NCI-H1436 treated with DMSO at 0.1 percent for 48 hours (cell line): ENCODE measurements at places on chromosomes 5 and 9.

- no peak for DNase-seq
Observed at GRCh38 chr9:89225991-89226471, 47.4 kb upstream of the SHC3 start.

GRCh38 chr5:38543886-38544285, 12.6 kb downstream of the LIFR start:
- no peak for DNase-seq

DNA sequence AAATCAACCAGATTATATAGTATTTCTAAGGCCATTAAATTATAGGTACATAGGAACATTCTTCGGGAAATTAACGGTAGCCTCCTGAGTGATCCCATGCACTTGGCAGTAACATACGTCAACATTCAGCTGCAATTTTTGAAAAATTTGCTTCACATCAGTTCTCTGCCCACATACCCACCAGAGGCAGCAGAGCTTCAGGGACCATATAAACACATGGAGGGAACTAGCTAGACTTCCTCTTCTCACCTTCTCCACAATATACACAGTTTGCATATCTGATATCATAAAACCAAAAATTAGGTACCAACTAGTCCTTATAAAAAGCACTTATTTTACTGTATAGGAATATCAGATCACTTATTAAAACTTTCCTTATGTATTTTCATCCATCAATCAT, 4.8 kb downstream of the PSIP1 start:
- no peak for DNase-seq

GRCh38 chr5:32687499-32687831, 23.7 kb upstream of the NPR3 start:
- DNase-seq = no peak

DNA sequence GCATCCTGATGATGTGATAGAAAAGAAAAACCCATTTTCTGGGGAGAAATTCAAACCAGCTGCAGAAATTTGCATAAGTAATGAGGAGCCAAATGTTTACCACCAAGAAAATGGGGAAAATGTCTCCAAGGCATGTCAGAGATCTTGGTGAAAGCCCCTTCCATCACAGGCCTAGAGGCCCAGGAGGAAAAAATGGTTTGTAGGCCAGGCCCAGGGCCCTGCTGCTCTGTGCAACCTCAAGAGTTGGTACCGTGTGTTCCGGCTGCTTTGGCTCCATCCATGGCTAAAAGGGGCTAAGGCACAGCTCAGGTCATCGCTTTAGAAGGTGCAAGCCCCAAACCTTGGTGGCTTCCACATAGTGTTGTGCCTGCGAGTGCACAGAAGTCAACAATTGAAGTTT, 543.1 kb downstream of the ZNF608 start:
- no peak for DNase-seq

GRCh38 chr5:68729678-68730077, 364.1 kb upstream of the SLC30A5 start:
- no peak for DNase-seq

GRCh38 chr9:124973807-124974206, 32.9 kb upstream of the GOLGA1 start:
- no peak for DNase-seq

GRCh38 chr5:102772273-102772672, 17.2 kb downstream of the PAM start:
- no peak for DNase-seq

GRCh38 chr9:77588271-77588937, 59.7 kb downstream of the GNA14 start:
- DNase-seq = no peak

DNA sequence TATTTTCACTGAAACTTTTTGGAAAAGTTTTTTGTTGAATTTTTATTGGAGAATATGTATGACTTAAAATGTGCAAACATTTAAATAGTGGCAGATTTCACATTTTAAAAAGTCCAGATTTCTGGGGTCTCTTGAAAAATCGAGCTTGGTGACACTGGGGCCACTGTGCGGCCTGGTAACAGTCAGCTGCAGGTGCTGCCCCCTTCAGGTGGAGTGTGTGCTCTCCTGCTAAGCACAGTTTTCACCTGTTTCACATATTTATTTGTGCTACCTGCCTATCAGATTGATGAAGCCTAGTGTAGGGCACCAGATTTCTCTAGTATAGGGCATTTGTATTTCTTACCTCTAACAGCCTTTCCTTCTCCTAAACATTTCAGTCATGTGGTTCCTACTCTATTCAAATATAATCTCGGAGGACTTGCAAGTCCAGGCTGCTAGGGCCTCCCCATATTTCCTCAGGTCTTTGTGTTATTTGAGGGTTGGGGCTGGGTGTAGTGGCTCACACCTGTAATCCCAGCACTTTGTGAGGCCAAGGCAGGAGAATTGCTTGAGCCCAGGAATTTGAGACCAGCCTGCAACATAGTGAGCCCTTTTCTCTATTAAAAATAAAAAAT, 95.8 kb upstream of the KLF9 start:
- DNase-seq = no peak

- DNase-seq = no peak
Observed at GRCh38 chr9:123353041-123353440, 3.0 kb upstream of the CRB2 start.

- DNase-seq = no peak
Observed at GRCh38 chr5:179731791-179732411, 721 bp upstream of the MAML1 start.

GRCh38 chr5:138721979-138722378, 31.2 kb upstream of the CTNNA1 start:
- no peak for DNase-seq

GRCh38 chr5:15757103-15757502, 257.1 kb downstream of the FBXL7 start:
- DNase-seq = no peak

- DNase-seq = no peak
Observed at GRCh38 chr9:121750259-121750714, 98.9 kb downstream of the DAB2IP start.

DNA sequence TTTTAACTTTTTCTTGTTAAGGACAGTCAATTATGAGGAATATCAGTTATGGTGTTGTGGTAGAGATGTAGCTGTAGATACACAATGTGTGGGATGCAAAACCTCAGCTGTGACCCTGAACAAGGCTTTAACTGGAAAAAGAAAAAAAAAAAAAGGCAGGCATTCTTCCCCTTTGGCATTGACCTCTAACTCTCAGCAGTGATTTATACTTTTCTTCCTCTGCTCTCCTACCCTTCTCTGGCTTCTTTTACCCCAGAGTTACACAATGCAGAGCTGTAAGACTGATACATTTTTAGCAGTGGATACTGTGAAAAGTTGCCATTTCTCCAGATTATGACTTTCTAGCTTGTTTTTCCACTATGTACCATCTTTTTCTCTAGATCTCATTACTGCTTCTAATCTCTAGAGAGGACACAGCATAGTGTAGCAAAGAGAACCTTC, 2.0 kb downstream of the CTNNAL1 start:
- no peak for DNase-seq

DNA sequence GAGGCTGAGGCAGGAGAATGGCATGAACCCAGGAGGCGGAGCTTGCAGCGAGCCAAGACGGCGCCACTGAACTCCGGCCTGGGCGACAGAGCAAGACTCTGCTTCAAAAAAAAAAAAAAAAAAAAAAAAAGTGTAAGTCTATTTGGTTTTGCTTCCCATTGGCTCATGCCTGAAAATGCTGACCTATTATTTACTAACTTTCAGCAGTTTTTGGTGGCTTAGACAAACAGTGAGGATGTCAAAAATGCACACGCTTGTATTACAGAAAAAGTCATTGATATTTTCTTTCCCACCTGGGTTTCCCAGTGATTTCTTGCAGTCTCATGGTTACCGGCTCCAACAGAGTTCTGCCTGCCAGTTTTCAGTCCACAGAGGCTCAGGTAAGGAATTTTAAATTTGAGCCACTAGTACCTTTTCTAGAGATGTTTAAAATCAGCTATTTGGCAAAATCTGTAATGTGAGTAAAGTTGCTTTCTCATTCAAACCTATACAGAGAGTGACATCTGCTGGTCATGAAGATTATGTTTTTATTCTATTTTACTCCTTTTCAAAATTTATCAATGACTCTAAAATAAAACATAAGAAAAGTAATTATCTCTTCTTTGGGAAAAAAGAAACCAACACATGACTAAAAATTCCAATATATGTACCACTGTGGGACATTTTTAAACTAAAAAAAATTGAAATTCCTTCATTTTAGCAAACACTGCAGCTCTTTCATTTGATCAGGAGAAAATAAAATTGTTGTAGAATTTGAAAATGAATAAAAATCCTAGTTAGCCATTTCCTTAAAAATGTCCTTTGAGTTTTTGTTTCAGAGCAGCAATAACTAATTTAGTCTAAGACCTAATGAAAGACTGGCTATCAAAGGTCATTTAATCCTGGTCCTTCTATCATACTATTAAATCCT, 8.8 kb downstream of the FAM200C start:
- DNase-seq = no peak

DNA sequence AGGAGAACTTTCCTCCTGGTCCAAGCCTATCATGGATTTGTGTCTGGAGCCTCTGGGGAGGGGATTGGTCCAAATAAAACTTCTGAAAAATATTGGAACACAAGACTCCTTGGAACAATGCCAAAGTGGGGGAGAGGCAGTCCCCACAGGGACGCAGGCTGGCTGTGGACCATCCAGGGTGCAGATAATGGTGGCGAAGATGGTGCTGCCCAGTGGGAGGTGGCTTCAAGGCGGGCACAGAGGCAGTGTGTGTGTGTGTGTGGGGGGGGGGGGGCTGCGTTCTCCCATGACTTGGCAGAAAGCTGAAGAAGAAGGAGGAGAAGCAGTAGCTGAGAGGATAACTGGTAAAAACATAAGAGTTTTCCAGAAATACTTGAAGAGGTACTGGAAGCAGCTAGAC, 186.4 kb downstream of the MELK start:
- no peak for DNase-seq

GRCh38 chr5:78009937-78010527, 233.9 kb upstream of the TBCA start:
- DNase-seq = no peak

DNA sequence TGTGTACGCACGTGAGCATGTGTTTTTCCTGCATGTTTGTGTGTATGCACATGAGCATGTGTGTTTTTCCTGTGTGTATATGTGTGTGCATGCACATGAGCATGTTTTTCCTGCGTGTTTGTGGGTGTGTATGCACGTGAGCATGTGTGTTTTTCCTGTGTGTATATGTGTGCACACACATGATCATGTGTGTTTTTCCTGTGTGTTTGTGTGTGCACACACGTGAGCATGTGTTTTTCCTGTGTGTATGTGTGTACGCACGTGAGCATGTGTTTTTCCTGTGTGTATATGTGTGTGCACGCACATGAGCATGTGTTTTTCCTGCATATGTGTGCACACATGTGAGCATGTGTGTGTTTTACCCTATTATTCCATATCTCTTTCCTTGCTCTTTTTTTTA, 205.9 kb downstream of the TRIO start:
- DNase-seq = no peak

DNA sequence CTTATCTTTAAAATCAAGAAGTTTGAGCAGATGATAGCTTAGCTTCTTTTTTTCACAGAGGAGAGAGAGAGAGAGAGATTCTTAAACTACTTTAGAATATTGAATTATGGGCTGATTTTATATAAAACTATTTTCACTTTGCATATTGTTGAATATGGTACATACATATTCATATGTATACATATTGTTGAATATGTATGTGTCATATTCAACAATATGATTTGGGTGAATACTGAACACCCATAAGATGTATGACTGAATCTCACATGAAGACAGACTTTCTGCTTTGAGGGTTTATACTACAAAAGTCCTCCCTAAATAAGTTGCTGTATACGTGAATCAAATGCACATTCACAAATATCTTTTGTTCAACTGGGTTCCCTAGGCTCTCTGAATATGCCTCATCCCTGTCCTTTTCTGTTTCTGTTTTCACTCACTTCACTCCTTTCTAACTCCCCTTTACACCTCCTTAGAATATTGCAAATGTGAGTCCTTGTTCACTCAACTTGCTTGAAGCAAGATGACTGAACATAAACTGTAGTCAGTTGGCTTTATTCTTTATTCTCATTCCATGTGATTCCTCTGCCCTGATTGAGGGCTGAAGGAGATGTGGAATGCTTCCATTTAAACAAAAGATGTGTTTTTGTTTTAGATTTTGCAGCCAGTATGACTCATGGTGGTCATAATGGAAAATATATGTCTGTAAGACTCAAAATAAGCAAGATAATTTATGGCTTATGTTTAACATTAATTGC, 225.4 kb upstream of the DAB2 start:
- no peak for DNase-seq

- no peak for DNase-seq
Observed at GRCh38 chr9:109182940-109183798, 16.1 kb upstream of the FRRS1L start.

- DNase-seq = no peak
Observed at GRCh38 chr5:89735082-89735481, 674.5 kb downstream of the CETN3 start.

DNA sequence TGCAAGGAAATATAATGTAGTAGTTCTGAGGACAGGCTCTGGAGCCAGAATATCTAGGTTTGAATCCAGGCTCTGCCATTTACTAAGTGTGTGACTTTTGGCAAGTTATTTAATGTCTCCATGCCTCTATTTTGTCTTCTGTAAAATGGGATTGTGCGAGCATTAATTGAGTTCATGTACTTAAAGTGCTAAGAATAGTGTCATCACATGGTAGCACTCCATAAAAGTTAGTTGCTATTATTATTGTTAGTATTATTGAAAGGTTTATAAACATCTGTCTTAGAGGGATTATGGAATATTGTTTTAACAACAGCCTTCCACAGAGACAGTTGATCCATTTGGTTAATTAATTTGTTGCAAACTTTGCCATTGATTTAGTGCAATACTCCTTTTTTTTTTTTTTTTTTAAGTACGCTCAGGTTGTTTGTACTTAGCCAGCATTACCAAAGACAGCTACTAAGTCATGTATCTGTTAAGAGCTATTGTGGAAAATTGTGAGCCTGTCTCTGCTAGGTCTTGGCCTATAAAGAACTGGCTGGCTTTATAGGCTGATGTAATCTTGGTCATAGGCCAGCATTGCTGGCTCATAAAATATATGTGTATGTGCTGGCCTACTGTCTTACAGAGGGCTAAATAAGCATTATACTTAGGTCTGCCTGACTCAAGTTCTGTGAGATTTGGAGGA, 174.7 kb downstream of the WDR70 start:
- no peak for DNase-seq

GRCh38 chr9:616694-617093, 224.8 kb upstream of the DMRT1 start:
- DNase-seq = no peak

GRCh38 chr9:14316602-14317300, 2.8 kb upstream of the NFIB start:
- no peak for DNase-seq

DNA sequence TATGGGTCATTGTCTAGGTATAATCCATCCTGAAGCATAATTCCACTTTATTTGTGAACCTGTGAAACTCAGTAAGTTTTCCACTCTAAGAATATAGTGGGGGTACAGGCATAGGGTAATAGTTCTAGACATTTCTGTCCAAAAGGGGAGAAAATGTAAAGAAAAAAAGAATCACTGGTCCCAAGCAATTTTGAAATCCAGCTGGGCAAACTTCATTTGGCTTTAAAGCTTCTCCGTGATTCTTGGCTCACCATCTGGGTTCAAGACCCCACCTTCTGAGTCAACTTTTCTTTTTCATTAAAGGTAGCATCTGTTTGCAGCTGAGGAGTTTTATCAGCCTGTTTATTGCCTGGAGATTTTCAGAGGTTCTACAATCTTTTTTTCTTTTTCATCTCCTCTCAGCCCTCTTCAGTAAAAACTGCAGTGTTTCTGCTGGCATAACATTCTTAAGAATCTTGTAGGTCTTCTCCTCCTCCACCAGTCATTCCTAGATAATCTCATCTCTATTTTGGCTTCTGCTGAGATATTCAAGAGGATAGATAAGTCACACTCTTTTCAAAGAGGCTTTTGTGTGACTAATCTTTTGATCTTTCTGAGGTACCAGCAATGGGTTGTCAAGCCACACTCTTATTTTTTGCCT, 126.1 kb upstream of the PITX1 start:
- no peak for DNase-seq
